Right atrium auricular region (tissue), 2 donors: ENCODE measurements at places on chromosomes 1 and 21.

DNA sequence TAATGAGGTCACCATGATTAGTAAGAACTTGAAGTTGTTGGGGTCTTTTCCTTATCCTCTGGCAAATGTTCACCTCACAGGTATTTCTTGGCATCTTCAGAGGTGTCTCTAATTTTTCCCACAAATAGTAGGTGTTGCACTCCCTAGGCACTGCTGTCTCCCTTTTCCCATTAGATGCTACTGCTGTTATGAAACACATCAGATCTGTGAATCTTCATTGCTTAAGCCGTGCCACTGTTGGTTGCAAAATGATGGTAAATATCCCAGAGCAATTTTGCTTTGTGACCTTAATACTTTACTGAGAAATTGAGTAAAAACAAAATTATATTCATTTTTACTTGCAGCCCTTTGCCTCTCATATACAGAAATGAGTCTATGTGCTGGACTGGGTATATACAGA lies 169.6 kb downstream of the KCNK2 start:
- DNase-seq = no peak

- DNase-seq = peak; percentile 59
Measured at GRCh38 chr1:212671342-212672031, 28.2 kb downstream of the BATF3 start.

DNA sequence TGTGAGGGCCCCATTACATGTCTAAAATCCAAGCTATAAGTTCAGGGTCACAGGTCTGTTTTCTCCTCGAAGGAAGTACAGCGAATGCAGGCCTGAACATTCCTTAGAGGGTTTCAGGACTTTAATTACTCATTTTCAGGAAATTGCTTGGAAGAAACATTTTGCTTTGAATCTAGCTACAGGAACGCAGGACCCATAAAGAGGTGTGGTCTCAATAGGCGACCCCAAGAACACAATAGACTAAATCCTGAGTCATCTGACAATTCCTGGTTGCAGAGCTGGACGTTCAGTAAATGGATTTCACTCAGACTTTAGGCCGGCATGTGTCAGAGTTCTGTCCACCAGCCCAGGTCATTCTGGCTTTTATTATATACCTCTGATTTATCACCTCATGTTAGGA lies 1.0 kb upstream of the ERG start:
- DNase-seq = no peak

DNA sequence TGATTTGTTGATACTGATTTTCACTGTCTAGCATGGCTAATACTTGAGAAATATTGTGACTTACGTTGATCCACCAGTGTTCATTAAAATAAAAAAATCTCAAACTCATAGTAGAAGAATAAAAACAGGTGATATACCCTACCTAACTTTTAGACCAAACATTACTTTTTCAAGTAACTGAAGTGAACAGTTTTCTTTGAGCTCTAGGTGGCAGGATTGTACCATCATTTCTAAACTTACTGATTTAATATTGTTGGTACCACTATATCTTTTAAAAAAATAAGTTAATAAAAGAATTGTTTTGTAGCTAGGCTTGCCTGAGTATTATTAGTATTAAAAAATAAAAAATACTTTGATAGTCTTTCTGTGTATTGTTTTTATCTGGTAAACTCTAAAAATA lies 21.5 kb downstream of the CDC73 start:
- DNase-seq = no peak

- DNase-seq = no peak
Measured at GRCh38 chr21:28641731-28642130, 350.9 kb downstream of the LTN1 start.

- DNase-seq = no peak
Measured at GRCh38 chr1:70409136-70409535, 1.9 kb upstream of the CTH start.

DNA sequence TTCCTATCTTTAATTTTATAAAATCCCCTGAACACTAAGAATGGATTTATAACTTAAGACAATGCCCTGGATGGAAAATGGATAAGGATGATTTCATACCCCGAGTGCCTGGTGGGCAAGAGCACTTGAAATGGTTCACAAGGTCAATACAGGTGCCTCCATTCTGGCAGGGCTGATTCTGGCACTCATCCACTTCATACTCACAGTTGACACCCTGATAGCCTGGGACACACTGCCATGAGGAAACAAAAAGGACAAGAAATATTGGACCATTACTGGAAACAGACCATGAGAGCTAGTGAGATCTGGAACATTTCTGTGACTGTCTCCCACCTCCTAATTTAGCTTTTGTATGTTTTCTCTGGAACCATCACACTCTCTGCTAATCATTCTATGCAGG lies 39.1 kb upstream of the ADAM30 start:
- DNase-seq = no peak

DNA sequence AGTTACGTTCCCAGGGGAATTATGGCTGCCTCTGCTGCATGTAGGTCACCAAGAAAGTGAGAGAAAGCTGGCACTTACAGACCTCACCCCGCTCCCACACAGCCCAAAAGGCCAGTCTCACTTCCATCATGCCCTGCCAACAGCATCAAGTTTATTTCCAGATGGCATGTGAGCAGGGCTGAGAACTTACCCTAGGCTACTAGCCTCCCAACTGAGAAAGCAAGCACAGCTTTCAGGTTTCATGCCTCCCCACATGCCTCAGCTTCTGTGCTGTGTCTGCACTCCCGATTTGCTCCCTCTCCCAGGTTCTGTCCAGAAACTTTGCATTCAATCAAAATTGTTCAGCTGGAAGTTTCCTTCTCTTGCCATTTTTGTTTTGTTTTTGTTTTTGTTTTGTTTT lies 59.1 kb upstream of the CRB1 start:
- DNase-seq = no peak
